ENCODE measurements at places on chromosomes 6 and 20.

DNA sequence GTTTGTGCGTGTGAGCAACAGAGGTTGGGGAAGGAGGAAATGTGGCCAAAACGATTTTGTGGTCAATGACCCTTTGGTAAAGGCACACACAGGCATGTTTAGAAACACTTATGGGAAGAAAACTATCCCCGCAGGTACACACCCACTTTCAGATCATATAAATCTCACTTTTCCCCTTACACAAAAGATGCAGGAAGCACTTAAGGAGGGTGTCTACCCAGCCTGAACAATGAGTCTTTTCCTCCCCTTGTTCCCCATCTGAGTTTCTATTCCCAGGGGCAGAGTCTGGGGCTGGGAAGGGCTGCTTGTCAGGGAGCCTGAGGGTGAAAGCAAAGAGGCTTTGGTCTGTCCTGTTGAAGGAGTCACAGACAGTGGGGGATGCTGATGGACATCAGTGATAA lies 193.2 kb upstream of the SALL4 start:
- DNase-seq, result no peak

GRCh38 chr20:32244150-32244823 lies 33.2 kb upstream of the KIF3B start:
- no peak for DNase-seq

DNA sequence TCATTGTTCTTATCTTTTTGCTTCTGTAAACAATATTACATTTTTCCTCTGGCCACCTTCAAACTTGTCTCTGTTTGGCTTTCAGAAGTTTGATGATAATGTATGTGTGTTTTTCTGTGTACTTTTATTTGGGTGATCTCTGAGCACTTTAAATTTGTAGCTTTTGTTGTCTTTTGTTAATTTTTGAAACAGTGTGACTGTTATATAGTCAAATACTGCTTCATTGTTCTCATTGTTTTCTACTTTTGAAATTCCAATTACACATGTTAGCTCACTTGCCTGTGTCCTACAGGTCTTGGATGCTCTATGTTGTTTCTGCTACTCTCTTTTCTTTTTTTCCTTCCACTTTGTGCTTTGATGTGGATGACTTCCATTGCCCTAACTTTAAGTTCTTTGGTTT lies 460.1 kb upstream of the KHDRBS2 start:
- no peak for DNase-seq

GRCh38 chr6:42302411-42302810 lies 84.8 kb upstream of the MRPS10 start:
- DNase-seq, result no peak

- DNase-seq, result no peak
These were observed 199.8 kb downstream of the SMOC2 start for GRCh38 chr6:168640768-168641167.

GRCh38 chr6:132872923-132873322 lies 58.6 kb downstream of the RPS12 start:
- no peak for DNase-seq

GRCh38 chr20:4190792-4191519 lies 175.6 kb upstream of the RNF24 start:
- DNase-seq, result no peak

GRCh38 chr6:70241031-70241430 lies 61.9 kb downstream of the COL9A1 start:
- no peak for DNase-seq

- no peak for DNase-seq
These were observed 32.1 kb downstream of the KIAA1755 start for GRCh38 chr20:38228436-38228835.

DNA sequence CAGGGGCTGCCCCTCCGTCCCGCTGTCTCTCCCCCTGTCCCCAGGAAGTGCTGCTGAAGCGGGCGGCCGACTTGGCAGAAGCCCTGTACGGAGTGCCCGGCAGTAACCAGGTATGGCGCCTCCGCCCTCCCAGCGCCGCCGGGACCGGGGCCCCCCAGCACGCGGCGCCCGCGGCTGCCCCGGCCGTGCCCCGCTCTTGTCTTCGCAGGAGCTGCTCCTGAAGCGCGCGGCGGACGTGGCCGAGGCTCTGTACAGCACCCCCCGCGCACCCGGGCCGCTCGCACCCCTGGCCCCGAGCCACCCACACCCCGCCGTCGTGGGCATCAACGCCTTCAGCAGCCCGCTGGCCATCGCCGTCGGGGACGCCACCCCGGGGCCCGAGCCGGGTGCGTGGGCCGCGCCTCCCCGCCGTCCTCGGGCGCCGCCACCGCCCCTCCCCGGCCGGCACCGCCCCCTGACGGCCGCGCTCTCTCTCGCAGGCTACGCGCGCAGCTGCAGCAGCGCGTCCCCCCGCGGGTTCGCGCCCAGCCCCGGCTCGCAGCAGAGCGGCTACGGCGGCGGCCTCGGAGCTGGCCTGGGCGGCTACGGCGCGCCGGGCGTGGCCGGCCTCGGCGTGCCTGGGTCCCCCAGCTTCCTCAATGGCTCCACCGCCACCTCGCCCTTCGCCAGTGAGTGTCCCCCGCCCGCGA lies 48.4 kb downstream of the CPXM1 start:
- DNase-seq, result peak; percentile 65

DNA sequence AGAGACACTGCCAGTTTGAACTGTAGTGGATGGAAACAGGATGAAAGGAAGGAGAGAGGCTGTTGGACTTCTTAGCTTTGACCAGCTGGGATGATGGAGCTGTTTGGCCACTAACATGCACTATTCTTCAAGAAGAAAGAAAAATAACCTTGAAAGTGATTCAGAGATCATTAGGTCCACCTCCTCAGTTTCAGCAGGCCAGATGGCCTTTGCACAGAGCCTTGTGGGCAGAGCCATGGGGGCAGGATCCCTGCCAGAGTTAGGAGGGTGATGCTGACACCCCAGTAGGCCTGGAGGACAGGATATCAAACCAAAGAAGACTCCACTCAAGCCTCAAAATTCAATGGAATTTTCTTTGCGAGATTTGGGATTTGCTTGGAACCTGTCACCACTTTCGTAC lies 74.5 kb upstream of the TMEM181 start:
- DNase-seq, result no peak

DNA sequence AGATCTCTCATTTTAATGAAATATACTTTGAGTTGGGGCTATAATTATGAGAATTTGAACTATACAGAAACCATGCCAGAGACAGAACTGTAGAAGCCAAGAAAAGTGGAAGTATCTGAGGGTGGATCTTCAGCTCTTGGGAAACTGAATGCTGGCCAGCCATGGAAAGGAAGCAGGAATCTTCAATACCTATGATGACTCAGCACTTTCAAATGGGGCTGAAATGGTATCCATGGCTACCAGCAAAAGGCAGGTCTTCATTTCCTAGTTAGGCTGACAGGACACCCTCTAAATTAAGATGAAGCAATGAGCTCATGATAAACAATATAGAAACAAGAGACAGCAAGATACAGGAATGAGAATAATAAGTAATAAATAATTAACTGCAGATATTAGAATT lies 171.3 kb downstream of the COL21A1 start:
- no peak for DNase-seq

DNA sequence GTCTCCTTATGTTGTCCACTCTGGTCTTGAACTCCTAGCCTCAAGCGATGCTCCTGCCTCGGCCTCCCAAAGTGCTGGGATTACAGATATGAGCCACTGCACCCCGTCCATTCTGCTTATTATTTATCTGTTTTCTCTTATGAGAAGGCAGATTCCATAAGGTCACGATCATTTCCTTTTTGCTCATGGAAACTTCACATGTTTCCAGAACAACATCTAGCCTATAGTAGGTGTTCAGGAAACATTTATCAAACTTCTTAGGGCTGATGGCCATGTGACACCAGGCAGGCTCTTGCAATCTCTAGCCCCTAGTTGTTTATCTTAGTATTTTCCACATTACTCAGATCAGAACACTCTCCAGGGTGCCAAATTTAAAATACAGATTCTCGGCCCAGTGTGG lies 61.2 kb downstream of the ZFP64 start:
- no peak for DNase-seq

DNA sequence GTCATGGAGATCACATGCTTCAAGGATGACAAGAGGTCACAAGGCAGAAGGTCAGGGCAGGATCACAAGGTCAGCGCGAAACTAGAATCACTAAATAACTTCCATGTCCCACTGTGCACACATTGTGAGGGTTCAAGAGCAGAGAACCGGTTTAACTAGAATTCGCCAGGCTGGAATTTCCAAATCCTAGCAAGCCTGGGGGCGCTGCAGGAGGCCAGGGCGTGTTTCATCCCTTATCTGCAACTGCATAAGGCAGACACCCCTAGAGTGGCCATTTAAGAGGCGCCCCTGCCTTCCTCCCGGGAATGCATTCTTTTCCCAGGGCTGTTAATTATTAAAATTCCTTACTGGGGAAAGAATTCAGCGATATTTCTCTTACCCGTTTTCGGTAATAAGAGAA lies 40.2 kb upstream of the SLC22A1 start:
- no peak for DNase-seq

GRCh38 chr6:6651335-6651734 lies 62.8 kb downstream of the LY86 start:
- DNase-seq, result no peak

- DNase-seq, result no peak
These were observed 43.2 kb downstream of the TFEB start for GRCh38 chr6:41692080-41692675.

DNA sequence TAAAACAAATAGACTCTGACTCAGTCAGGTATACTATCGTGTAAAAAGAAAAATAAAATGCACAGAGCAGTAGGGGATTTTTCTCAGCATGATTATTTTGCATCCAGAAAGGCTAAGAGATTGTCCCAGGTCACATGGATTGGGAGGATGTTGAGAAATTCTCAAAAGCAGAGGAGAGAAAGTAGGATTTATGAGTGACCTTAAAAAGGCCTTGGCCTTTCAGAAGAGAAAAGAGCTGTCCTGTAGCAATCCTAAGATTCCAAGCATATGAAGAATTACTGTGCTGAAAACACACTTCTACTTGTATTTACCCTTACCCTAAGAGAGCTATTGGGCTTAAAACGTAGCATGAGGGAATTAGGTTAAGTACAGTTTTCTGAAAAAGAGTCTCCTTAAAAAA lies 149.7 kb upstream of the ENPP5 start:
- no peak for DNase-seq

- no peak for DNase-seq
These were observed 186.2 kb downstream of the ERMARD start for GRCh38 chr6:169937389-169938261.

DNA sequence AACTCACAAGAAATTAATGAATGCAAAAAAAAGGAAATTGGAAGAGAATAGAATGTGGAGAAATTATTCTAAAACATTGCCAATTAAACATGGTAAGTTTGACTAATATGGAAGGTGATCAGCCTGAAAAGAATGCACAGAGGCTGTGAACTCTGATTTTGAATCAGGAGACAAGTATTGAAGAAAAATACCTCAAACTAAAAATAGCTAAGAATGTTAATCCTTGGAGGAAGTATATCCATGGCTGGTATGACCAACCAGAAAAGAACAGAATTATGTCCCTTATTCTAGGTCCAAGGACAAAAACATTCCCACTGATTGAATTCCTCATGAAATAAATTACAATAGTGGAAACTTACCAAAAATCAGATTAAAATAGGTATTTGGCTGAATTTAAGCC lies 7.3 kb upstream of the RIMS1 start:
- no peak for DNase-seq

GRCh38 chr6:144617708-144618107 lies 332.6 kb downstream of the UTRN start:
- no peak for DNase-seq

GRCh38 chr6:90432041-90432775 lies 135.6 kb upstream of the BACH2 start:
- no peak for DNase-seq

GRCh38 chr20:47606414-47606982 lies 104.8 kb downstream of the NCOA3 start:
- no peak for DNase-seq

DNA sequence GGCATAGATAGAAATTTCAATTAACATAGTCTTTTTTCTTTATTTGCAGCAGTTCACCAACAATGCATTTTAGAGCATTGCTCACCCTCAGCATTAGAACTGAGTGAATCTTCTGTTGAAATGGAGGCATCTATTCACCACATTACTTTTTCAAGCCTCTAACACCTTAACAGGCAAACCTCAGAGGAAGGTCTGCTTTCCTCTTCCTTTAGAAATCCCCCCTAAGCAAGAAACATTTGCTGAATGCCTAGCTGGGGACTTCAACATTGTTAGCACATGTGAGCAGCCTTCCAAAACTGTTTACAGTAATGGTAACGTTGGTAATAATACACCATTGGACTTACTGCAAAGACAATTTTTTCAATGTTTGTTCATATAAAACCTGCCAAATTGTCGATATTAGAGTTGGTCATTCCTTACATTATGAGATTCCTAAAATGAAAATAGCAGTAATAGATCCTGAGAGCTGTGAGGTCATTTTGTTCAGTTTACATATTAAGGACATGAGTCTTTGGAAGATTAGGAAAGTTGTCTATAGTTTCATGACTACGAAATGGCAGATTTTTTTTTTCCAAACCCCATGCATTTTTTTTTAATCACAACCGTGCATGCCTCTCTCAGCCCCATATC lies 20.6 kb upstream of the AKIRIN2 start:
- DNase-seq, result no peak

- DNase-seq, result peak; percentile 69
These were observed 1.5 kb downstream of the SIGLEC1 start for GRCh38 chr20:3710703-3711483.

DNA sequence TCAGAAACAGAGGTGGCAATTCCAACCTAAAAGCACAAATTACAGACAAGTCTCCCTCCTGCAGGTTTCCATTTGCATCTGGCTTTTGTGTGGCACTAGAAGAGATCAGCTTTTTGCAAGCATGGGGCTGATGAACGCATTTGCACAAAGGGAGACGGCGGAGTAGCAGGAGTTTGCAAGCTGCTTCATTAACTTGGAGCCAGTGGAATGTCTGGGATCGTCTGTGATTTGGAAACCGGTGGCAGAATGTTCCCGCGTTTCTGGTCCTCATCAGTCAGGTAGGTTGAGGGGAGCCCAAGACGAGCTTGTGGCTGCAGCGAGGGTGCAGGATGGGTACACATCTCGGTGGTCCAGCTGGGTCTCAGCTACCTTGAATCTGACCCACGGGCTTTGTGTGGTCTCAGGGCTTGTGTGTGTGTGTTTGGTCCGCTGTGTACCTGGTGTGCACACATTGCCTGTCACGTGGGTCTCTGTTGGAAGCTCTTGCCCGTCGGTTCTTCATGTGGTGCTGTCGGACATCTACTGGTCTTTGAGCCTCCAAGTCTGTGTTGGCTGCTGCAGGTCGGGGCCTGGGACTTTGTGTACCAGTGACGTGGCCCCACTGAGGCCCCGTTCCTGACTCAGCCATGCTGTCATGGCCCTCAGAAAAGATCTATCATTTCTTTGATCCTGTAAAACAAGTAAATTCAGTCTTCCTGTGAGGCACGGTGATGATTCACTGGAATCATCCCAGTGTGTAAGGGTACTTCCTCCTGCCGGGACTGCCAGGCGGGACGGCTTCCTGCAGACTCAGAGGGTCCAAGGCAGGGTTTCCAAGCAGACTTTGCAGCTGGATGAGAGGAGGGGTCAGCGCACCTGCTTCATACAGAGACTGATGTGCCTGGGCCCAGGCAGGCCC lies 12.4 kb upstream of the MYT1 start:
- DNase-seq, result no peak
